ENCODE measurements at places on chromosomes 12 and 14.

GRCh38 chr14:65961004-65961403 lies 525.2 kb upstream of the CCDC196 start:
- DNase-seq: no peak

DNA sequence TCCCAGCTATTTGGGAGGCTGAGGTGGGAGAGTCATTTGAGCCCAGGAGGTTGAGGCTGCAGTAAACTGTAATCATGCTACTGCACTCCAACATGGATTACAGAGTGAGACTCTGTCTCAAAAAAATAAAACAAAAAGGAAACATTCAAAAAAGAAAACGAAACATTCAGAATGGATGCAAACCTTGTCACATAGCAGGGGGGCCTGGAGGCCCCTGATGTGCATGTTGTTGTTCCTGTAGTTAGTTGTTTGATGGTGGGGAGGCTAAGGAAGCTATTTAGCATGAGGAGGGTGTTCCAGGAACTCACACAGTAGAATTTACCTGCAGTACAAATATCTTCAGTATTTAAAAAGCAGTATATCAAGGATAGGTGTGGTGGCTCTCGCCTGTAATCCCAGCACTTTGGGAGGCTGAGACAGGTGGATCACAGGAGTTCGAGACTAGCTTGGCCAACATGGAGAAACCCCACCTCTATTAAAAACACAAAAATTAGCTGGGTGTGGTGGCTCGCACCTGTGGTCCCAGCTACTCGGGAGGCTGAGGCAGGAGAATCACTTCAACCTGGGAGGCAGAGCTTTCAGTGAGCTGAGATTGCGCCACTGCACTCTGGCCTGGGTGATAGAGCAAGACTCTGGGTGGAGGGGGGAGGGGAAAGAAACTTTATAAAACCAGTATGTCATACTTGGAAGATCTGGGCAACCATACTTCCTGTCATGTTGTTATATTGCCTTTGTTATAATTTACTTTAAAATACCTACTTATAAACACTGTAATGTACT lies 17.6 kb upstream of the AEBP2 start:
- no peak for DNase-seq

GRCh38 chr14:88348546-88348945 lies 25.5 kb upstream of the KCNK10 start:
- no peak for DNase-seq

- DNase-seq: no peak
Measured at GRCh38 chr14:81256289-81256960, 35.7 kb upstream of the GTF2A1 start.

DNA sequence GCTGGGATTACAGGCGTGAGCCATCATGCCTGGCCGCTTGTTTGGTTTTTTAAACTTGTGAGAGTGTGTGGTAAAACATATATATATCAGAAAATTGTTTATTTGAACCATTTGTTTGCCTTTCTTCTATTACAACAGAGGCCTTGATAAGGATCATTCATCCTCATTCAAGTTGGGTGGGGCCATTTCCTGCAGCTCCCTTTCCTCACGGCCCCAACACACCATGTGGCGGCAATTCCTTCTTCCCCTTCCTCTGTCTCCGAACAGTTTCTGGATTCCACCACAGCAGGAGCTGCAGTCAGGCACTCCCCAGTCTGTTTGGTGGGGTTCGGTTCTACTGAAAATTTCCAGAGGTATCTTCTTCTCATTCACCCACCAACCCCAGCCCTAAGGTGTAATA lies 42.0 kb upstream of the RASSF3 start:
- no peak for DNase-seq

- peak; percentile 36 for DNase-seq
Measured at GRCh38 chr12:5716201-5716600, 228.9 kb downstream of the ANO2 start.

DNA sequence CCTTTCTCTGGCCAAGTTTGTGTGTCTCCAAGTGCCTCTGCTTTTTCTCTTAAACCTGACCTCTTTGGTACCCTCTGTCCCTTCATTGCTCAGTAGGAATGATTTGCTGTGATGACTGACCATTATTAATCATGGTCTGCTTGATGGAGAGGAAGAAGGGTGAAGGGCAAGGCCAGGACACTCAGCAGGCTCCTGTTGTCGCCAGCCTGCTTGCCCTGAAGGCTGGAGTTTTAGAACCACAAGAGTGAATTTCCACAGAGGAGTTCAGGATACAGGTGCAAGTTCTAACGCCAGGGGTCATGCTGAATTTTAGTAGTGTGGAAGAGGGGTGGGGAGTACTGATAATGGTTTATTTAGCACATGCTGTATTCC lies 2.8 kb upstream of the ITGA5 start:
- DNase-seq: no peak

DNA sequence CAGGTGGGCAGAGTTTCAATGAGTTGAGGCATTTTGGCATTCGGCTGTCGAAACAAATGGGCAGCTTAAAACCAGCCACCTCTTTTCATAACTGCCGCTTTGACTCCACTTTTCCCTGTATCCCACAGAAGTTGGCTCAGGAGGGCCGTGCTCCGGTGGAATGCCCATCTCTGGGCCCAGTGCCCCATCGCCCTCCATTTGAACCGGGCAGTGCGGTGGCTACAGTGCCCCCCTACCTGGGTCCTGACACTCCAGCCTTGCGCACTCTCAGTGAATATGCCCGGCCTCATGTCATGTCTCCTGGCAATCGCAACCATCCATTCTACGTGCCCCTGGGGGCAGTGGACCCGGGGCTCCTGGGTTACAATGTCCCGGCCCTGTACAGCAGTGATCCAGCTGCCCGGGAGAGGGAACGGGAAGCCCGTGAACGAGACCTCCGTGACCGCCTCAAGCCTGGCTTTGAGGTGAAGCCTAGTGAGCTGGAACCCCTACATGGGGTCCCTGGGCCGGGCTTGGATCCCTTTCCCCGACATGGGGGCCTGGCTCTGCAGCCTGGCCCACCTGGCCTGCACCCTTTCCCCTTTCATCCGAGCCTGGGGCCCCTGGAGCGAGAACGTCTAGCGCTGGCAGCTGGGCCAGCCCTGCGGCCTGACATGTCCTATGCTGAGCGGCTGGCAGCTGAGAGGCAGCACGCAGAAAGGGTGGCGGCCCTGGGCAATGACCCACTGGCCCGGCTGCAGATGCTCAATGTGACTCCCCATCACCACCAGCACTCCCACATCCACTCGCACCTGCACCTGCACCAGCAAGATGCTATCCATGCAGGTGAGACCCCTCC lies 5.0 kb upstream of the RNU7-1 start:
- DNase-seq: no peak

- no peak for DNase-seq
Measured at GRCh38 chr12:107670999-107671643, 14.5 kb upstream of the PWP1 start.

GRCh38 chr14:75096959-75097358 lies 27.5 kb downstream of the ZC2HC1C start:
- DNase-seq: no peak

DNA sequence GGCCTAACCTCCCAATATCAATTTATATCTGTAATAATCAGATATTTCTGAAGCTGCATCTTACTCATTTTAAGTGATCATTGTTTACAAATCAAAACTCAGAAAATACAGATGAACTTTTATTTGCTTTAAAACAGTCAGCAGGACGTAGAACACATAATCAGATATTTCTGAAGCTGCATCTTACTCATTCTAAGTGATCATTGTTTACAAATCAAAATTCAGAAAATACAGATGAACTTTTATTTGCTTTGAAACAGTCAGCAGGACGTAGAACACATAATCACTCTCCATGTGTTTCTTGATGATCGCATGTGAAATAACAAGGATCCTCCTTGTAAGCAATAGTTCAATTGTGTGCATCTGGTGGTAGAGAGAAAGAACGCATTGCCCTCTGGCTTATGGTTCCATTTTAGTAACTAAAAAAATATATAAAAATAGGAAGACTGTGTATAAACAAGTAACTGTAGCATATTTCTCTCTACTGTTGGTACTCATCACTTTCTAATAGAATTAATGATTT lies 15.0 kb upstream of the TMTC2 start:
- no peak for DNase-seq

DNA sequence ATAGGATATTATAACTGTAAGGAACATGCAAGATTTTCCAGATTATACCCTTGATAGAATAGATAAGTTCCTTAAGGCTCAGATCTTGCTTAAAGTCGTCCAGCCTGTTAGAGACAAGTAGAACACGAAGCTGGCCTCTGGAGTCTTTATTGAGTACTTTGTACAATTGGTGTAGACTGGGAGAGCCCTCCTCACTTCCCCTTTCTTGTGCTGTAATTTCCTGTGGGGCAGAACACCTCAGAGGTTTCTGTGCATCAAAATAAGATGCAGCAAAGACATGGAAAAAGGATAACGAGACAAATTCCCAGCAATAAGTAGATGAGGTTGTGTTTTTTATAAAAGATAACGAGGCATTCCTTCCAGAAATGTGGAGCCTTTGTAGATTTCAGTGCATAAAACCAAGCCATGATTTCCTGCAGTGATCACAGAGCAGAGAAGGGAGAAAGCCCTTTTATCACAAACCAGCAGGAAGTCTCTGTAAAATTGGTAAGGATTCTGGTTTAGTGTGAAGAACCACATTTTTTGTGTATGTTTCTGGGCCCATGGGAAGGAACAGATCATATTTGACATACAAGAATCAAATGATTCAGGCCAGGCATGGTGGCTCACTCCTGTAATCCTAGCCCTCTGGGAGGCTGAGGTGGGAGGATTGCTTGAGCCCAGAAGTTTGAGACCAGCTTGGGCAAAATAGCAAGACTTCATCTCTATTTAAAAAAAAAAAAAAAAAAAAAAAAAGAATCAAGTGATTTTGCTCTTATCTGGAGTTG lies 18.0 kb downstream of the GPRC5A start:
- no peak for DNase-seq

DNA sequence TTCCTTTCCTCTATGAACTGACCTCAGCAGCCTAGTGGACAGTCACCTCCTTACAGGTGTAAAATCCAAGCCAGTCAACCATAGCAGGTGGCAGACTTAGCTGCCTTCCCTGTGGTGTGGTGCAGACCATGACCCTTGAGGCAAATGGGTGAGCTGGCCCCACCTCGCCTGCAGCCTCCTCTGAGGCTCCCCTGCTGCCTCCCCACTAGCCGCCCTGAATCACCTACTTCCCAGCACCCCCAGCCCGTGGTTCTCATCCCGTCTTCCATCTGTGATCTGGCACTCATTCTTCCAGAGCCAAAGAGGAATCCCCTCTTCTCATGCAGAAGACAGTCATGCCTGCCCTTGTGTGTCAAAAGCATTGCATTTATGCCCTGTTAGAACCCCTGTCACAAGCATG lies 34.4 kb upstream of the TSPAN9 start:
- no peak for DNase-seq

DNA sequence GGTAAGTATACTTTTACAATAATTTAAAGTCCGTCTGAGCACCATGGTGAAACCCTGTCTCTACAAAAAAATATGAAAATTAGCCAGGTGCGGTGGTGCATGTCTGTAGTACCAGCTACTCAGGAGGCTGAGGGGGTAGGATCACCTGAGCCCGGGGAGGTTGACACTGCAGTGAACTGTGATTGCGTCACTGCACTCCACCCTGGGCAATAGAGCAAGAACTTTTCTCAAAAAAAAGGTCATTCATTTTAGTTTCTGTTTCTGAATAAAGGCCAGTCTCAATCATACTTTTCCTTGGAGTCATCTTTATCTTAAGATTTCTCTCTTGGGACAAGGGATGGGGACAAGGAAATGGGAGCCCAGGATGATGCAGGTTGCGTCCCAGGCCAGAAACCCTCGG lies 12.9 kb downstream of the ANKRD13A start:
- DNase-seq: no peak
